ENCODE measurements at places on chromosomes 12 and 14.
A peak's percentile ranks its signal among the peaks of the same experiment; 100 is the strongest.

GRCh38 chr14:100392356-100392755 is 69.2 kb downstream of the SLC25A47 start:
- DNase-seq, result no peak

DNA sequence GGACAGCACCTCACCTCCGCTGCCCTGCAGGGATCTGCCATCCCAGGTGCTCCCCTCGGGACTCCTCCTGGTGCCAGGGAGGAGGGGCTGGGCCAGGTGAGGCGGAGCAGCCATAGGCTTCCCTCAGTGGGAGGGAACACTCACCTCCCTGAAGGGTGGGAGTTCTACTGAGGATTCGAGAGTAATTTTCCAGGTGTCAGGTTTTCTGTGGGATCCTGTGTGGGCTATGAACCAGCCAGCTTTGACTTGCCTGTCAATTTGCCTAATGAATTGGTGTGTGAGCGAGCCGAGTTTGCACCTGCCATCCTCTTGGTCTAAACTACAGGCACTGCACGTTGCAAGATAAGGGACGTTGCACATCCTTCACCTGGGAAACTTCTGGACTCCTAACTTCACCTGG is 50.3 kb downstream of the NOC4L start:
- no peak for DNase-seq

DNA sequence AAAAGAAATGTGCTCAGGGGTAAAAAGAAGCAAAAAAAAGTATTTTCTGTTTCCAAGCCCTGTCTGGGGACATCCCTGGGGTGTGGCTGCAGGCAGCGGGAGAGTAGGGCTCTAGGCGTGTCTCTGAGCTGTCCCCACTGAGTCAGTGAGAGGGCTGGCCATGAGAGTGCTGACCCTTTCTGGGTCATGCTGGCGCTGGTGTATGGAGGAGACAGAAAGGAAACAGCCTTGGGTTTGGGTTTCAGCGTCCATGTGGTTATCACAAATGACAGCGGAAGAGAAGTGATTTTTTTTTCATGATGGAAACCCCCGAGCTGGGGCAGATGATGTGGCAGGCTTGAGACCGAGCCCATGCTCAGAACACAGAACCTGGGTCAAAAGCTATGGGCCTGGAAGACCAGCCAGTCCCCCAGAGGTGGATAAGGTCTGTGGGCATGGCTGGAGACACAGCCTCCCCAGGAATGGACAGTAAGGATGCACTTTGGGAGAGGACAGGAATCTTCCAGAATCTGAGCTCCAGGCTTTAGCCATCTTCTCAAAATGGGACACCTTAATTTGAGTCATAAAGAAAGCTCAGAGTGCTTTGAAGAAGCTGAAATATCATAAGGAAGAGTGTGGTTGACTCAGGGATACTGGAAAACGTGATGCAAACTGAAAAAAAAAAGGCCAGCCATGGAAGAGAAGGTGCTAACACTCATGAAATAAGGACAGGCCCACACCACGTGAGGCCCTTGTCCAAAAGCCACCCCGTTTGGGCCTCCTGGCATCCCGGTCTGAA is 36.2 kb downstream of the SYNE3 start:
- DNase-seq, result no peak

DNA sequence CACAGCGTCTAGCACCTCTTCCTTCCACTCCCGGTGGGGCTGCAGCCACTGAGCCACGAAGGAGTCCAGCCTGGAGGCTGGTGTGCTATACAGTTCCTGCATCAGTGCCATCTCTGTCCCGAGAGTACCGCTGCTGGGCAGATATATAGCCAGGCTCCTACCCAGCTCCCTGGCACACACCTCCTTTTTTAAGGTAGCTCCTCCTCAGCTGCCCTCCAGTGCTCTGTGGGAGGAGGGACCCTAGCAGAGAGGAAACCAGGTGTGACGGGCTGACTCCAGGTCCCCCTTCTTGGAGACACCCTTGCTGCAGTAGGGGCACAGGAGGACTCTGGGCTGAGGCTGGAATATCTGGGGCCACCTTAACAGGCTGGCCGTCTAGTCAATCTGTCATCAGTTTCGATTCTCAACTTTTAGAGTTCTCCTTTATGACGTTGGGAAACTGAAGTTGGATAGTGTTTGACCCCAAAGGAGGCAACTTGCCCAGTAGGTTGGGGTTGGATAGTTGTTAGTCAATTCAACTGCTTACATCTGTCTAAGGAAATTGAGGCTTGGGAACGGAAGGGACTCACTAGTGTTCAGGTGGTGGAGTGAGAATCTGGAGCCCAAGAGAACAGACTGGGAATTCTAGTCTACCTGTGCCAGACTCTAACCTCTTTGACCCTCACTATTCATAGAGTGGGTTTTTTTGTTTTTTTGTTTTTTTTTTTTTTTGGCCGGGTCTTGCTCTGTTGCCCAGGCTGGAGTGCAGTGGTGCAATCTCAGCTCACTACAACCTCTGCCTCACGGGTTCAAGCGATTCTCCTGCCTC is at the start of gene OASL:
Gene OASL (minus strand): TSS at position 386 of the 808 bp plus-strand sequence. CDS start 275 bp downstream, at position 111.
- no peak for DNase-seq

DNA sequence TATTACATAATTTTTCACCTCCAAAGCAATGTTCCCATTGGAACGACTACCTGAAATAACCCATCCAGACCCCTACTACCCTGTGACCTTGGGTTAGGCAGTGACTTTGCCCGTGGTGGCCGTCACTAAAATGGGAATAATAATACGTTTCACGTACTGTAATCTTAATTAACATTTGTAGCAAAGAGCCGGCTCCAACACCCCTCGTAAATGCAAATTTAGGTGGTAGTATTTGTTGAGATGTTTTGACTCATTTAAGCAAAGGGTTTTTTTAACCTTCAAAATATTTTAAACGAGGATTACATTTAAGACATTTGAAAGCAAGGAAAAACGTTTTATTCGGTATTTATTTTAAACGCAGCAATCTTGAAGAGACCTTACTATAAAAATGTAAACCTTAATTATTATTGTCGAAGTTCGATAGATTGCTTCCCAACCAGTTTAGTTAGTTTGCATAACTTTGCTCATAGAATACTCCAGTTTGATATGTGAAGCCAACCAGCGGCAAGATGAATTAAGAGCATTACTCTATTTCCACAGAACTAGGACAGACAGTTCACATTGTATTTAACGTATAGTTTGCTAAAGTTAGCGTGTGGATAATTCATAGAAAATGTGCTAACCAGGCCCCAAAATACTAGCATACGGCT is 1.4 kb upstream of the ARID2 start:
- no peak for DNase-seq

GRCh38 chr14:105315211-105315721 is 718 bp downstream of the PACS2 start:
- DNase-seq, result peak; percentile 2

- no peak for DNase-seq
Observed at GRCh38 chr12:106085213-106085612, 53.5 kb downstream of the NUAK1 start.

- no peak for DNase-seq
Observed at GRCh38 chr14:97602438-97603117, 805.4 kb downstream of the VRK1 start.

GRCh38 chr14:53881921-53882320 is 74.7 kb downstream of the BMP4 start:
- DNase-seq, result no peak

- DNase-seq, result no peak
Observed at GRCh38 chr14:92412912-92413311, 89.9 kb downstream of the SLC24A4 start.

- no peak for DNase-seq
Observed at GRCh38 chr12:55724226-55724939, 4.2 kb downstream of the RDH5 start.

- DNase-seq, result no peak
Observed at GRCh38 chr12:94182986-94183707, 34.8 kb downstream of the PLXNC1 start.

DNA sequence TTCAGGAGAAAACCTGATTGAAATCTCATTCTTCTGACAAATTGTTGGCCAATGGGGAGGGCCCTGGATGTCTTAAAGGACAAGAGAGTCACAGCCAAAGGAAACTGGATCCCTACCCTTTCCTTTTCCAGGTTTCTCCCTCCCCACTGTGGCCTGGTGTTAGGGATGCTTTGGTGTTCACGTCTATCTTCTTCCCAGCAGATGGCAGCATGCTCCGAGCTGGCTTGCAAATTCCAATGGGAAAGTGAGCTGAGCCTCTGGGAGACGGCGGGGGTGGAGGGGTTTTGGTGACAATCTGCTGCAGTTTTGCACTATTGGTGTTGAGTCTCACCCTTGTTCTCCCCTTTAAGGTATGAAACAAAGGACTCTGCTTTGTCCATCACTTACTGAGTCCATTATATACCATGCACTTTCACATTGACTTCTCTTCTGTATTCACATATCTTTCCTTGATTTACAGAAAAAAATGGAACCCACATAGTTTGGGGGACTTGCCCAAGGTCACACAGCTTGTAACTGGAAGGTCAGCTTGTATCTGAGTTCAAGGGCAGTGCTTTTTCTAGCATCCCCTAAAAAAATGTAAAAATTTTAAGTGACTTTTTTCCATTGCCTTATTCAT is 39.3 kb downstream of the CCDC177 start:
- peak; percentile 71 for DNase-seq

DNA sequence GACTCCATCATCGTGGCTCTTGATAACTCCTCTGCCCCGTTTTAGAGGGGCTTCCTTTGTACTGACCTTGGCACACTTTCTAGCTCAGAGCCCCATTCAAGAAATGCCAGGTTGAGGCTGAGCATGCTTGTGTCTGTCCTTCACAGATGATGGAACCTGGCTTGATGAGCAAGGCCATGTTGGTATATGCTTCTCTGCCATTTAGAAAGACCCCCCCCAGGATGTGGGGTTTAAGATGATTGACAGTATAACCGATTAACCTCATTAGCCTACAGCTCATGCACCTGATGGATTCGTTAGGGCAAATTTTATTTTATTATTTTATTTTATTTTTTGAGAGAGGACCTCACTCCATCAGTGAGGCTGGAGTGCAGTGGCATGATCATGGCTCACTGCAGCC is 21.0 kb downstream of the BATF start:
- no peak for DNase-seq

DNA sequence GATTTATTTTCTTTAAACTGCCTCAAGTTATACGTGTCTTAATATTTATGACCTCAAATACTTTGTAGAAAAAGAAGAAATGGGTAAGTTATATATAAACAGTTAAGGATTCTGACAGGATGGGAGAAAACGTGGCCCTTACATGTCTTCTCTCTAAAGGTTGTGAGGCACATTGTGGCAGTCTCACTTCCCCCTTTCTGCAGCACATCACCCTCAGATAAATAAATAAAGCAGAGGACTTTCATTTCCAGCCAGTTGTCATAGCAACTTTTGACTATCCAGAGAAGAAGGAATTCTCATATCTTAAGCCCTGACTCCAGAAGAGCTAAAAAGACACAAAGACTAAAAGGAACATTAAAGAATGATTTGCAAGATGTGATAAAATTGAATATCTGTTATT is 28.8 kb upstream of the CEP83 start:
- DNase-seq, result no peak

DNA sequence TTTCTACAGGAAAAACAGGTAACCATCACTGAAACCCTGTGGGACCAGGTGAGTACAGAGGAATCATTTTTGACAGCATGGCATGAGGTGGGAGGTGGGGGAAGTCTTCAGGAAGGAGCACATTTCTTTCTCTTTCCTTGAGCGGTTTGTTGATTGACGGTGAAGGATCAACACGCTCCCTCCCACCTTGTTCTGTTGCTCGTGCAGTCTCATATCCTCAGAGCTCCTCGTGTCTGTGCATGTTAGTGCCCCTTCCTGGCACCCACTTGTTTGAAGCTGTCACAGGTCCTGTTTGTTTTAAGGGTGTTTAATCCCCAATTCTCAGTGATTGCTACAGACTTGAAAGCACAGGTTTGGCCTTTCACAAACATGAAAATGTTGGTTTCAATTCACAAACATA is 4.4 kb downstream of the C12orf54 start:
- no peak for DNase-seq

GRCh38 chr12:21659383-21659782 is 1.7 kb upstream of the LDHB start:
- no peak for DNase-seq

- DNase-seq, result no peak
Observed at GRCh38 chr14:92755495-92755894, 7.1 kb upstream of the LGMN start.

GRCh38 chr12:20883288-20883687 is 72.8 kb downstream of the SLCO1B3 start:
- no peak for DNase-seq

DNA sequence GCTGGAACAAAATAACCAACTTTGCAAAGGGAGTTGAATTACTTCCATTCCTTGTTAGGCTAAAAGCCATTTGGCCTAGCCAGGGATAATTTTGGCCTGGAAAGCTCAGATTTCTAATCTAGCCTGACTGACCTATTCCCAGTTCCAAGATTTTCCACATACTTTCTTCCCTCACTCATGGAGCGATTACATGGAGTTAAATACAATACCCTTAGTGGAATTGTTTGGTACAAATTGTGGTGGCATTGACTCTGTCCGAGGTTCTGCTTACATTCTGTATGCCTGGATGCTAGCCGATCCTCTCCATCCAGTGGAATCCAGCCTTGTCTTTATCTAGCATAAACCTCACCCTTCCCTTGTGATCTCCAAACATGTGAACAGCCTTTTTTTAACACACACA is 965.1 kb downstream of the DIO2 start:
- DNase-seq, result no peak

DNA sequence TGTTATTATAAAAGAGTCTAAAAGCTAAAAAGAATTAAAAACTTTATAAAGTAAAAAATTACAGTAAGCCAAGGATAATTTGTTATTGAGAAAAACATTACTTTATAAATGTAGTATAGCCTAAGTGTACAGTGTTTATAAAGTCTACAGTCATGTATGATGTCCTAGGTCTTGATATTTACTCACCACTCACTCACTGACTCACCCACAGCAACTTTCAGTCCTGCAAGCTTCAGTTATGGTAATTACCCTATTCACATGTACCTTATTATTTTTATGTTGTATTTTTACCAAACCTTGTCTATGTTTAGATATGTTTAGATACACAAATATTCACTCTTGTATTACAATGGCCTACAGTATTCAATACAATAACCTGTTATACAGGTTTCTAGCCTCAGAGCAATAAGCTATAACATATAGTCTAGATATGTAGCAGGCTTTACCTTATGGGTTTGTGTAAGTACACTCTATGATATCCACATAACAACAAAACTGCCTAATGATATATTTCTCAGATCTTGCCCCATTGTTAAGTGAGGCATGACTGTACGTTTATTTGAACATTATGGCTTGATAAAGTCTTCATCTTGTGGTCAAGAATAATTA is 113.7 kb upstream of the KITLG start:
- DNase-seq, result no peak

GRCh38 chr12:104348283-104348993 is 44.9 kb downstream of the EID3 start:
- no peak for DNase-seq

GRCh38 chr12:28824849-28825248 is 324.2 kb upstream of the FAR2 start:
- DNase-seq, result no peak

GRCh38 chr12:5022025-5022424 is 21.7 kb upstream of the KCNA5 start:
- no peak for DNase-seq

DNA sequence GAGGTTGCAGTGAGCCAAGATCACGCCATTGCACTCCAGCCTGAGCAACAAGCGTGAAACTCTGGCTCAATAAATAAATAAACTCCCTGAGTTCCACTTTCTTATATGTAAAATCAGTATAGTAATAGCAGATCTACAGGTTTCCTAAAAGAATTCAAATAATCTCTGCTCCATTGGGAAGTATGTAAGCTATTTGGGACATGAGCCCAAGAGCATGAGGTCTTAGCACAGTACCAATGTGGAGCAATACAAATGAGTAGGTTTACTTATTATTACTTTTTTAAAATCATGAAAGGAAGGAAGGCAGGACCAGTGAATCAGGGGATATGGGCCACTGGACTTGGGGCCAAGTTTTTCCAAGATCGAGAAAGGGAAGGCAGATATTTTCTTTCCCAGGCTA is 216.9 kb upstream of the DIO2 start:
- no peak for DNase-seq

Data from NCI-H1092 treated with DMSO at 0.1 percent for 48 hours (cell line).